ENCODE measurements at places on chromosomes 6 and 20.

GRCh38 chr20:1685304-1686052 is 27.9 kb upstream of the SIRPG start:
- DNase-seq: no peak

DNA sequence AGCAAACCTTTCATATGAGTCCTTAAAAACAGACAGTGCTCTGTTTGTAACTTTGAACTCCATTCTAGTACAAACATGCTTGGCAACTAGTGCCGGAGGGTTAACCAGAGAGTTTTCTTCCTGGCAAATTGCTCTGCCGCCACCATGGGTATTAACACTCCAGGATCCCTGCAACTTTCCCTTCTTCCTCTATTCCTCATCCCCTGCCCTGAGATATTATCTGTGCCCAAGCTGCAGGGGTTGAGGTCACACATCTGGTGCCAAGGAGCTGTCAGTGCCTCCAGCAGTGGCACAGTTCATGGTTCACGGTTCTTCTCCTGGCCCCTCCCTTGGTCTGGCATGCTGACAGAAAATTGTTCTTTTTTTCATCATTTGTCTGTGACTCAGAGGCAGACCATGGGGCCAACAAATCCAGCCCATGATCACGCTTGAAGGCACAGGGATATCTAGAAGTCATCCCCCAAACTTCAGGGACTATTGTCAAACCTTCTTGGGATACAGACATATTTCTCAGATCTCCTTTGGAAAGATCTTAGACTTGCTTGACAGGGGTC is 77.5 kb downstream of the ATXN1 start:
- no peak for DNase-seq

DNA sequence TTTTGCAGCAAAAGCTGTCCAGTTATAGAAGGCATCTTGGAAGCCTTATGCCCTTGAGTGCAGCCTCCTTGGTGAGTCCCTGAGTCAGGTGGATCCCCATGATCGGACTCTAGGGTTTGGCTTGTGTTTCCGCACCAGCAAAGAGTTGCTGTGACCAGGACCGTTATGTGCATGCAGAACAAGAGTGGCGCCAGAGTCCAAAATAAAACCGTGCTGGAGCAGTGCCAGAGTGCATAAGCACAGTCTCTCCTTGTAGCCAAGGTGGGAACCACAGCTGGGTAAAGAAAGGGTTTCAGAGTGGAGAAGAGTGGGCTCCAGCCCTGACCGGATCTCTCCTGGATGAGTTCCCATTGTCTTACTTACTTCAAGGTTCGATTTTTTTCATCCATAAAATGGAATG is 58.6 kb downstream of the FOXA2 start:
- DNase-seq: no peak

DNA sequence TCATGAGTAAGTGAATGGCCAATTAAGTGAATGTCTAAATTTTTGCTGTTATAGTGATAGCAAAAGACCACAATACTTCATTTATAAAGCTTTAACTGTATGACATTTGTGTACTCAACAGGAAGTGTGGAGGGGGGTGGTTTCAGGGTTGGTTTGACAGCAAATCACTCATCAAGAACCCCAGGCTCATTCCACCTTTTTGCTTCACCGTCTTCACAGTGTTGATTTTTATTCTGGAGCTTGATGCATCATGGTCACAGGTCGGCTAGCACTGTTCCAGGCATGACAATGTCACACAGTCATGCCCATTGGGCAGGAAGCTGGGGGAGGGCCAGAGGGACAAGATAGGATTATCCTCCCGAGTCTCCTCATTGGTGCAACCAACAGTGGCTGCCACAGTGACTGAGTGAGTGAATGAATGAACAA is 75.0 kb downstream of the MDGA1 start:
- DNase-seq: no peak

- no peak for DNase-seq
These were observed 10.7 kb upstream of the RFX6 start for GRCh38 chr6:116866281-116866871.

- no peak for DNase-seq
These were observed 11.7 kb downstream of the SLC23A2 start for GRCh38 chr20:4989570-4989969.

- no peak for DNase-seq
These were observed 120.4 kb downstream of the MRPL14 start for GRCh38 chr6:44006872-44007303.

DNA sequence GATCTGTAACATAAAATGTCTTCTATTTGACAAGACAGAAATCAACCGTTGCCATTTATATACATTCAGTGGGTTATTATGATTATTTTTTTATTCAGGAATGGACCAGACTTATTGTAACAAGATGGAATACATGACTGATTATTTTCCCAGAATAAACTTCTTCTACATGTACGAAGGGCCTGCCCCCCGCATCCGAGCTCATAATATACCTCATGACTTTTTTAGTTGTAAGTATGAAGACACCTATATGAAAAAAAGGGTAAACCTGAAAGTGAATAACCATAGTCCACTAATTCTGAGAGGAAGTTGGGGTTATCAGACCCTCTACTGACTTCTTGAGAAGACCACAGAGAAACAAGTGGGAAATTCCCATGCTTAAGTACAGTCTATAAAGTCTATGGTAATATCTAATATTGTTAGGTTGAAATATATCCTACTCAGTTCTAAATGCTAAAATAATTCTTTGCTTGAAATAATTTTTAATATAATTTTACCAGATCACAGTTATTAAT is 15.9 kb downstream of the OR2A4 start:
- no peak for DNase-seq

DNA sequence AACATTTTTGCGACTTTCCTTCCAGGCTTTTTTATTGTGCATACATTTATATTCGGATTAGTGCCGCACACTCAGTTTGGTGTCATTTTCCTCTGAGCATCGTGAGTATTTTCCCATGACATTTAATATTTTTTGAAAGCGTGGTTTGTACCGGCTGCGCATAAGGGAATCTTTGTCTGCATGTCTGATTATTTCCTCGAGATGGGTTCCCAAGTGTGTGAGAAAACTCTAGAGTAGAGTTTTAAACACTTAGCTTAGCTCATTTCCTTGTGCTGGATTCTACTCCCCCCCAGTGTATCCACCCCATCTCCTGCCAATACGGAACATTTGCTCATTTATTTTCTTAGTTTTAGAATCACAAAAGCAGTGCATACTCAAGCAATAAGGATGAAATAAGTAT is 94.3 kb downstream of the CDC5L start:
- no peak for DNase-seq

GRCh38 chr6:136582711-136583471 is 32.7 kb upstream of the MAP7 start:
- no peak for DNase-seq

- DNase-seq: no peak
These were observed 327.4 kb upstream of the MAN1A1 start for GRCh38 chr6:119676961-119677360.

Measured in NCI-H1930 (cell line).